Breast epithelium (tissue), 4 donors: ENCODE measurements at places on chromosomes 5 and 9. TPM values are rescaled to one million over a fixed set of nuclear protein-coding genes. Genes with fewer than 3 reads are reported as not detected.

ZFAND5 gene
- total RNA-seq: 423 TPM

AQP3 gene
- 45.1 TPM for total RNA-seq

- no peak for DNase-seq
Measured at GRCh38 chr5:3010953-3011763, 259.7 kb upstream of the IRX2 start.

- DNase-seq: no peak
Measured at GRCh38 chr5:72949481-72949880, 6.4 kb upstream of the FCHO2 start.

GRCh38 chr5:131220566-131220965 lies 43.3 kb upstream of the CDC42SE2 start:
- DNase-seq: no peak
